ENCODE measurements at places on chromosomes 3 and 15. TPM values are rescaled to one million over a fixed set of nuclear protein-coding genes. Genes with fewer than 3 reads are reported as not detected.

CELF6 gene
- total RNA-seq = 1.5 TPM

LRRC34 gene
- total RNA-seq = 0.19 TPM

SERPINI2 gene
- not detected for total RNA-seq

ST3GAL6 gene
- total RNA-seq = 13.2 TPM

SPATA12 gene
- total RNA-seq = 0.18 TPM

CHRD gene
- 1.9 TPM for total RNA-seq

USP13 gene
- 23.3 TPM for total RNA-seq

RHCG gene
- total RNA-seq = not detected

CHRNA3 gene
- not detected for total RNA-seq

APBA2 gene
- 53.5 TPM for total RNA-seq

SLC38A3 gene
- not detected for total RNA-seq

CCR4 gene
- 0.78 TPM for total RNA-seq

MST1R gene
- total RNA-seq = 0.18 TPM

CX3CR1 gene
- not detected for total RNA-seq

CHAC1 gene
- total RNA-seq = 10.3 TPM

GOLGA8R gene
- 1.5 TPM for total RNA-seq

POLQ gene
- total RNA-seq = 1.6 TPM

KBTBD8 gene
- total RNA-seq = 1.1 TPM

KCNH8 gene
- total RNA-seq = not detected

FAM98B gene
- 8.2 TPM for total RNA-seq

CGNL1 gene
- total RNA-seq = 26.7 TPM

GOLGA8K gene
- 1.5 TPM for total RNA-seq

CLCN2 gene
- 3.3 TPM for total RNA-seq

KIF7 gene
- 5.1 TPM for total RNA-seq

SLC7A14 gene
- 3.4 TPM for total RNA-seq

DNASE1L3 gene
- 0.78 TPM for total RNA-seq

RTP3 gene
- total RNA-seq = not detected

SCAANT1 gene
- total RNA-seq = not detected

CSPG4 gene
- total RNA-seq = 3.0 TPM

AGBL1 gene
- not detected for total RNA-seq

TRPM1 gene
- not detected for total RNA-seq

PTPN23 gene
- total RNA-seq = 231 TPM

ADAMTS7 gene
- 83.0 TPM for total RNA-seq

FILIP1L gene
- total RNA-seq = 70.8 TPM

SLC6A6 gene
- total RNA-seq = 21.1 TPM

ALPK3 gene
- total RNA-seq = 68.4 TPM

GOLGA8B gene
- total RNA-seq = 25.9 TPM

TAGLN3 gene
- 0.76 TPM for total RNA-seq

NANOGP8 gene
- not detected for total RNA-seq

SNAP23 gene
- total RNA-seq = 106 TPM

STXBP5L gene
- not detected for total RNA-seq

TEX55 gene
- not detected for total RNA-seq

BBX gene
- 42.0 TPM for total RNA-seq

TGM4 gene
- total RNA-seq = not detected

KLF13 gene
- 41.2 TPM for total RNA-seq

ITPKA gene
- 5.0 TPM for total RNA-seq

HTD2 gene
- 8.1 TPM for total RNA-seq

CPEB1 gene
- not detected for total RNA-seq

TRIM42 gene
- total RNA-seq = not detected

All from glomerular endothelial cell (primary cell).